ENCODE measurements at places on chromosomes 16 and 17. TPM values are rescaled to one million over a fixed set of nuclear protein-coding genes. Genes with fewer than 3 reads are reported as not detected.

Gene NOG
- total RNA-seq = 12.5 TPM

Gene HIC1
- 2.4 TPM for total RNA-seq

Gene WFIKKN1
- total RNA-seq = 0.64 TPM

DNA sequence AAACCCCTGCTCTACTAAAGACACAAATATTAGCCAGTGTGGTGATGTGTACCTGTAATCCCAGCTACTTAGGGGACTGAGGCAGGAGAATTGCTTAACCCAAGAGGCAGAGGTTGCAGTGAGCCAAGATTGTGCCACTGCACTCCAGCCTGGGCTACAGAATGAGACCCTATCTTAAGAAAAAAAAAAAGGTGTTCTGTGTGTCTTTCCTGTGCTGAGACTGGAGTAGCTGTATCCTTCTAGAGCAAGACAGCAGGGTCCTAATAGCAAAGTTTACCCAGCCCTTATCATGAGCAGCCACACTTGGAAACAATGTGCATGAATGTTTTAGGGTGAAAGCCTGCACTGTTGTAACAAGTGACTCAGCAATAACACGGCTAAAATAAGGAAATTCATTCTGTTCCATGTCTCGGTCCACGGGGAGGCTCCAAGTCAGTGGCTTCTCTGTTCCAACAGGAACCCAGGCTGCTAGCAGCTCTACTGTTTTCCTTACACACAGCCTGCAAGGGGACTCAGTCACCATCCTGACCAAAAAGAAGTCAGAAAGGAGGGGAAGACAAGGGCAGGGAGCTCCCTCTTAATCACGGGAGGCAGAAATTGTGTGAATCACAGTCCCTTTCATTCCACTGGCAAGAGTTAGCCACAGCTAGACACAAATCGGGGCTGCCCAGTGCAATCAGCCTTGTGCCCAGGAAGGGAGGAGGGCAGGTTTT, 7.1 kb upstream of the SLC5A11 start:
- no peaks in the 10 kb centered on the region for H3K27me3 ChIP-seq
- H3K4me1 ChIP-seq = no peaks in the 10 kb centered on the region
- H3K27ac ChIP-seq = no peak overlapping the region
- H3K4me3 ChIP-seq = no peak overlapping the region

- H3K27ac ChIP-seq = no peak overlapping the region
- peaks cover 8% of the 10 kb centered on the region for H3K27me3 ChIP-seq
- no peaks in the 10 kb centered on the region for H3K36me3 ChIP-seq
- H3K4me1 ChIP-seq = no peaks in the 10 kb centered on the region
Measured at GRCh38 chr17:51662204-51663056, 402.1 kb downstream of the UTP18 start.

DNA sequence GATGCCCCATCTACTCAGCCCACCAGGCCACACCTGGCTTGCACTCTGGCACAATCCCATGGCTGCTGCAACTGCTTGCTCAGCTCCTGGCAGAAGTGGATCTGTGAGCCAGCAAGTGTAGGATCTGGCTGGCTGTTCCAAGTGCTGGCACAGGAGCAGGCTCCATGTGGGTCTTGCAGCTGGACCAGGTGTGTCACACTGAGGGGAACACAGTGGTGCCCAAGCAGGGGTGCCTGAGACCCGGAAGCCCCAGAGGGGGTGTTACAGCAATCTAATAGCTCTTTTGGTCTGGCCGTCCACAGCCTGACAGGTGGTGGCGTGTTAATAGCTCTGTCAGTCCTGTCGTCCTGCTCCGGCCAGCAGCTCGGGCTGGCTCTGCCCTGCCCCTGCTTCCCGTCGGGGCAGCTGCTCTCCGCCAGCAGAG, 19.6 kb upstream of the GOT2 start:
- H3K27ac ChIP-seq = no peak overlapping the region
- peaks cover 7% of the 10 kb centered on the region for H3K4me1 ChIP-seq
- H3K36me3 ChIP-seq = no peaks in the 10 kb centered on the region
- no peak overlapping the region for H3K4me3 ChIP-seq
